ENCODE measurements at places on chromosomes 3 and 15.

GRCh38 chr15:39416258-39416657, 164.6 kb upstream of the THBS1 start:
- DNase-seq, result no peak

DNA sequence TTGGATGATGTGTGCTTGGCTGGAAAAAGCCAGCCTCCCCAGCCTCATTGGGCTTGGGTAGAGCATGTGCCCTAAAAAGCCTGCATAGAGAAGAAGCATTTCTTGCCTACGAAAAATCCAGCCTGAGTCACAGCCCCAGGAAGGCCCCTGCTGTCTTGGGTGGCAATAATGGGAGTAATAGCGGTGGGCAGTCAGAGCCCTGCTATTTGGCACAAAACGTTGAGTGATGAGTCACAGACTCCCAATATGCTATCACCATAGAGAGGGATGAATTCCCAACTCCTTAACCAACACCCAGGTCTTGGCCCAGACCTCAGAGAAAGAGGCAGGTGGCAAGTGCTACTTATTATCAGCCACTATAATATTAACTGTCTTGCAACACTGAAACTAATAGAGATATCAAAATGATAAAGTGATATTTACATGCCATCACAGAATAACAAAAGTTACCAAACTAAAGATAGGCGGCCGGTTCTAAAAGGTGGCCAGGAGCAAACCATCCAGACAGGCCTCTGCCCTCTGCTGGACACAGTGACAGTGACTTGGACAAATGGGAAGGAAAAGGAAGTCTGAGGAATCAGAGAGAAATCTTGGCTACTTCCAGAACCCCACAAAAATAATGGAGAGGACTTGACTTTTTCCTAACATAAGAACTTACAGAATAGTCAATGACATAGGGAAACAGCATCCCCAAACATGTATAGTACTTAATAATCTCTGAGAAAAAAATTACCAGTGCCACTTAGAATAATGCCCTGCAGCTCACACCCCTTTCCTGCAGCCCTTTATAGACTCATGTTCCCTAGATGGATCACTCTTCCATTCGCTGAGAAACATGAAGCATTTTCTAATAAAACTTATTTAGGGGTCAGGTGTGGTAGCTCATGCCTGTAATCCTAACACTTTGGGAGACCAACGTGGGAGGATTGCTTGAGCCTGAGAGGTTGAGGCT, 51.9 kb upstream of the MUC13 start:
- no peak for DNase-seq

GRCh38 chr3:159964166-159964973, 24.3 kb upstream of the IL12A start:
- no peak for DNase-seq

- DNase-seq, result no peak
These were observed 26.6 kb downstream of the ITGB5 start for GRCh38 chr3:124860599-124860998.

- no peak for DNase-seq
These were observed 1120.0 kb downstream of the IGSF11 start for GRCh38 chr3:117914540-117915100.

- no peak for DNase-seq
These were observed 75.1 kb downstream of the VGLL4 start for GRCh38 chr3:11568503-11569155.

All from esophagus squamous epithelium (tissue), 5 donors.